ENCODE measurements at places on chromosomes 5 and 9.

- DNase-seq = no peak
These were observed 39.5 kb downstream of the LARP1 start for GRCh38 chr5:154794525-154795234.

DNA sequence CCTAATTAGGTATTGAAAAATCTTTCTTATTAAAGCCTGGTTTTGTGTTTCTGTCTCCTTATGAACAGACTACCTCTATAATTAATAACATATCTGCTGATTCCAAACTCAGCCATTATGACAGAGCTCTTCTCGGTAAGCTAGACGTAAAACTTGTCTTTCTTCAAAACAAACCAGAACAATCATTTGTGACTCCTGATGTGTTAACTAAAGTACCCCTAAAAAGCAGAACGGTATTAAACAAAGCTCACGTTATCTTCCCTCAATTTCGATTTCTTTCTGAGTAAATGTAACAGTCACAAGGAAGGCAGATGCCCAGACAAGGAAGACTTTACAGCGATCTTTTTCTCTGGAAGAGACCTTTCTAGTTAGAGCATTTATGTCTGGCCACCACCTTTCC lies 1.8 kb downstream of the SEMA5A start:
- DNase-seq = no peak

DNA sequence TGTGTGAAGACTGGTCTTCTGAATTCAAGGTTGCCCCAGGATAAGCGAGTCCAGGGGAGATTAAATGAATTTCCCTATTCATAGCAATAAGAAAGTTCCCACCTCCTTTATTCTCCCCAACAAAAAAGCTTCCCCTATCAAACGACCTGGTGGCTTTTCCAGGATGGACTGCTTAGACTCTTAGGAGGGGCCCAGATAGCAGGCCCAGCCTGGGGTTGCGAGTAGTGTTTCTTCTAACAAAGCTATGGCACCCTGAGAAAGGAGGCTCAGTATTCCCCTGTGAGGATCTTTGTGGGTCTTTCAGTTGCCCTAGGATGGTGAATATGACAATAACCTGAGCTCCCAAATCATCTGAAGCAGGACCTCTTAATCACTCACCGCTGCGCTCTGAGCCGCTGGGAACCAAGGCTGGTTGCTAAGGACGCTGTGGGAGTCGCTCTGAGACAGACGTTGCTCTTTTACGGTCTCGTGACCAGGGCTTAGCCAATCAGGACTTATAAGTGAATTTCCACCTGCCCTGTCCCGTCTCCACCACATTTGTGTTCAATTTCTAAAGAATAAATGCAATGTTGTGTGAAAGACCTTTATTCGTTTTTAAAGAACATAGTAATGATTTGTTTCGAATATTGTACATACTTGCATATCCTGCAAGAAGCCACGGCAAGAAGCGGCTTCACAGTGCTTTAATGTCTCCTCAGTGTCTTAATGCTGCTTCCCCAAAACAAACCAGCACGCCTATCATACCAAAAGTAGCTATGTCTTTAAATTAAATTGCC lies at the start of gene TMEM232:
TSS of gene TMEM232 (minus strand) at position 423 of the 776 bp plus-strand sequence. CDS start 59,319 bp downstream, outside the sequence.
- peak; percentile 87 for DNase-seq

- DNase-seq = no peak
These were observed 86.9 kb downstream of the PTPN3 start for GRCh38 chr9:109411069-109411761.

- DNase-seq = no peak
These were observed 822.5 kb downstream of the PTPRD start for GRCh38 chr9:9790216-9790872.

GRCh38 chr5:137316346-137316736 lies 182.8 kb downstream of the SPOCK1 start:
- no peak for DNase-seq

Data from activated naive CD4-positive, alpha-beta T cell treated with anti-CD3 and anti-CD28 coated beads, Interleukin-2, amount 10 ng/mL, durations not matched to agents 7 days and 5 days (primary cell).